ENCODE measurements at places on chromosomes 16 and 17. TPM values are rescaled to one million over a fixed set of nuclear protein-coding genes. Genes with fewer than 3 reads are reported as not detected.

Gene TXNDC17
- 36.6 TPM for total RNA-seq

Gene RPA1
- total RNA-seq: 40.5 TPM

Gene CMTM1
- total RNA-seq: 6.4 TPM

Gene GGT6
- 10.5 TPM for total RNA-seq

DNA sequence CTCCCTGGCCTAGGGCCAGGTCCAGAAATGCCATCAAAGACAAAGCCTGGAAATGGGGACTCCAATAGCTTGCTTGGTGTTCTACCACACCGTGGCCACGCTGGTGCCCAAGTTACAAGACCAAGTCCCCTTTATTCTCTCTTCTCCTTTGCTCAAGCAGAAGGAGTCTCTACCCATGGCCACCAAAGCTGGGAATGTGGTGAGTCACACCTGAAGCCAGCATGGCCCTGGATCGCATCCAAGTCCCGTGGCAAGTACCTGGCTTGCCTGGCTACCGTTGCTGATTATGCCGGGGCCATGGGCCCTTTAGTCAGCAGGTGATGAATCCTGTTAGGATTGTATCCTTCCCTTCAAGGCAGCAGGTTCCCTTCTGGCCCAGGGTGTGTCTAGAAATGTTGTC lies 260.0 kb downstream of the HAPSTR1 start:
- DNase-seq: no peak

- DNase-seq: no peak
Measured at GRCh38 chr16:66245072-66245471, 121.4 kb upstream of the CDH5 start.

DNA sequence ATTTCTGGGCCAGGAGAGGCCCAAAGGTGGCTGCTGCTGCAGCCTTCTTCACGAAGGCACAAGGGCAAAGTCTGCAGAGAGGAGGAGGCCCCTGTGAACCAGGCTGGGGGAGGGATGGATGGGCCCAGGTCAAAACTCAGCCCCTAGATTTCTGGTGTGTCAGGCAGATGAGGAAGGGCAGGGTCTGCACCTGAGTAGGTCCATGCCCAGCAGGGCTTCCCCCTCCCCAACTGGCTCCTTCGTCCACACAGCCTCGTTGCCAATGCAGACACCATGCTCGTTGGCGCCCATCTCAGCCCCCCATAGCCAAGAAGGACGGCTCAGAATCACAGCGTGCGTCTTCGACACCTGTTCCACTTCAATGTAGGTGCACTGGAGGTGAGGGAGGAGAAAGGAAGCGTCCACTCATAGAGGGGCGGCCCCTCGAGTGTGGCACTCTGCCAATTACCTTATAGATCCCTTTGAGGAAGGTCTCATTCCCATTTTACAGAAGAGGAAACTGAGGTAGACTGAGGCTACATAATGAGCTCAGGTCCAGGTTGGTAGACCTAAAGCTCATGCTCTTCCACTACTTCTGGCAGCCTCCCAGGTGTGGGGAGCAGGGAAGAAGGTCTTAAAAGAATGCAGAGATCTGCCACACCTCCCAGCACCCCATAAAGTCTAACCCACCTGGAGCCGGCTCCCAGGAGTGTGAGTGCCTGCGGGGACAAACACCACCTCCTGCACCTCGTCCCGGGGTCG lies 902 bp downstream of the SCRN2 start:
- DNase-seq: no peak

Data from tongue (tissue), 3 donors.